ENCODE measurements at places on chromosomes 6 and 20.
A peak's percentile ranks its signal among the peaks of the same experiment; 100 is the strongest.

- DNase-seq: no peak
Measured at GRCh38 chr20:48287552-48288170, 502.4 kb upstream of the SULF2 start.

GRCh38 chr6:38192011-38192410 lies 372.5 kb downstream of the ZFAND3 start:
- no peak for DNase-seq

DNA sequence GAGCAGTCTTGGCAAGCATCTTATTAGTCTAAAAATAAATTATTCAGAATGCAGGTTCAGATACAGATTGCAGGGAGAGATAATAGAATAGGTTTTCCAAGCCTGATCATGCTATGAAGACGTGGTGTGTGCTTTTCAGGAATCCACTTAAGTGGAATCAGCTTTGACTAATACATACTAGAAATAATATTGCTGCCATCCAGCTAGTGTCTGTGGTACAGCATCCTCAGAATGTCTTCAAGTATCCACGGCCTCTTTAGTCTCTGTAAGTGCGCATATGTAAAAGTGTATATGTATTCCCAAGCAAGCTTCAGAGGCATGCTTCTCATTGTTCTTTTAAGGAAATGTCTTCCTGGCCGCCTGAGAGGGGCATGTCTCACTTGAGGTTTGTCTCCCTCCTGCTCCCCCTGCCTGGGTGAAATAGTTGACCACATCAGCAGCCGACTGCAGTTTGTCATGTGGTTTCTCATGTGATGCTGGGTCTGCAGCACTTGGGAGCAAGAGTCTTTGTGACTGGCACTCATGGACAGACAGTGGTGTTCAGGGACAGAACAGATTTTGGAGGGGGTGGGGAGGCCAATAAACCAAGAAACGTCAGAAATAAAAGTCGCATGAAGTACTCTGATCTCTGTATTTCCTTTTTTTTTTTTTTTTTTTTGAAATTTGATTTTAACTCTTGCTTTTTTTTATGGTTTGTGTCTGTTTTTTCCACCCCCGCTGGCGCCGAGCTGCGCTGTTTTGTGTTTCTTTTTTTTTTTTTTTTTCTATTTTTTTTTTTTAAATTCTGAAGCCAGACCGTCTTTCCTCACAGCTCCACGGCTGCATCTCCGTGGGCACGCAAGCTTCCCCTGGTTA lies 150.8 kb downstream of the PRL start:
- DNase-seq: peak; percentile 10

GRCh38 chr6:138662471-138662870 lies 111.1 kb upstream of the CCDC28A start:
- no peak for DNase-seq

GRCh38 chr6:107668743-107669474 lies 155.2 kb downstream of the SCML4 start:
- peak; percentile 42 for DNase-seq

- DNase-seq: no peak
Measured at GRCh38 chr6:2166717-2167116, 78.7 kb downstream of the GMDS start.

DNA sequence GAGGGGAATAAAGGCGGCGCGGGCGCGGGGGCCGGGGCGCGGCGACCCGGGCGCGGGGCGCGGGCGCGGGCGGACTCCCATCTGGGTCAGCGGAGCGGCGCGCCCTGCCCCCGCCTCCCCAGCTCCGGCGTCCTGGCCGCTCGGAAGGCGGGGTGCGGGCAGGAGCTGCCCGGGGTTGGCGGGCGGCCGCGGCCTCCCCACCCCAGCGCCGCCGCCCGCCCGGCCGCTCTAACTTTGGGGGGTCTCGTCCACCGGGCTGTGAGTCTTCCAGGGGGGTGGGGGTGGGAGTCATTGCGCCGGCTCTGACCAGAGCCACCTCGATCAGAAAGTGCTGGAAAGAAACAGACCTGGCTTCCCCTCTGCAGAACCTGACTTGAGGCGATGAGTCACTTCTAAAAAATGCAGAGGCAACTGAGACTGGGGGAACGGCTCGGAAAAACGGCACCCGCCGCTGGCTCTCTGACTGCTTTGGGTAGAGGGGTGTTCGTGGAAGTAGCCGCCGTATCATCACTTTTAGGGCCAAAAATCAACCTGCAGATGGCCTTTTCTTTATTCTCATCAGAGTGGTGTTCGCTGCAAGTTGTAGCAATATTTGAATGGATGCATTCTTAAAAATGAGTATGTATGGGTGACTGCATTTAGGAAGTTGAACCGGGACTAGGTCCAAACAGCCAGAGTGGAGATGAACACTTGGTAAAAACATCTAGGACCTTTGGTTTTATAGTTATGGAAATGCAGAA lies 667 bp downstream of the CAP2 start:
- no peak for DNase-seq

GRCh38 chr20:15919118-15919517 lies 654.1 kb downstream of the KIF16B start:
- no peak for DNase-seq

DNA sequence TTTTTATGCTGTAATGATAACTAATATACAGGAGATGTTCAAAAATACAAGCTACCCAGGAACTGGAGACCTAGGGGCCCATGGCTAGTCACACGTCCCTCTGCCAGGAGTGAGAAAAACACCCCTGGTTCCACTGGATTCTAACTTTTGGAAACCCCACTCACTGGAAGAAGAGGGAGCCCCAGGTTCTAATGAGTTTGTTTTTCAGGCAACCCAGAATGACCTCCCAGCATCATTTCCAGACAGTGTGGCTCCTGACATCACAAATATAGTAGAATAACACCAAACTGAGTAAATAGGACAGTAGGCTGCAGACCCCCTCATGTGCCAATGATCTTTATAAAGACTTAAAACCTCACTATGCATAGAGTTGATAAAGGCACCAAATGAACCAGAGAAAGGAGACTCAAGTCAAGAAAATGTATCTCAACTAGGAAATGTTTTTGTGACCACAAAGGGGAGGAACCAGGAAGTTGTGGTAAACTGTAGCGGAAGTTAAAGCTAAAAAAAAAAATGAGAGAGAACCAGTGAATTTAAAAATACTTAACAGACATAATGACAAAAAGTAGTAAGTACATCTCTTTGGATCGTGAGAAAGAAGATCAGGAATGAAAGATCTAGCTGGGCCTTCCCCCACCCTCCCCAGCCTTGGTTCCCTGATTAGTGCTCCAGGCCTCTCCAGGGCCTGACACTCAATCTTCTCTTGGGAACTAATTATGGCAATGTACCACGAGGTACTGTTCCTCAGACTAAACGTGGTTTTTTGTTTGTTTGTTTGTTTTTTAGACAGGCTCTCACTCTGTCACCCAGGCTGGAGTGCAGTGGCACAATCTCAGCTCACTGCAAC lies 19.8 kb downstream of the HLA-E start:
- peak; percentile 40 for DNase-seq

- no peak for DNase-seq
Measured at GRCh38 chr20:36720510-36720909, 25.4 kb downstream of the NDRG3 start.

GRCh38 chr6:154438882-154439415 lies 71.5 kb downstream of the CNKSR3 start:
- DNase-seq: no peak

- no peak for DNase-seq
Measured at GRCh38 chr20:62365814-62366369, 1.2 kb downstream of the LAMA5 start.

DNA sequence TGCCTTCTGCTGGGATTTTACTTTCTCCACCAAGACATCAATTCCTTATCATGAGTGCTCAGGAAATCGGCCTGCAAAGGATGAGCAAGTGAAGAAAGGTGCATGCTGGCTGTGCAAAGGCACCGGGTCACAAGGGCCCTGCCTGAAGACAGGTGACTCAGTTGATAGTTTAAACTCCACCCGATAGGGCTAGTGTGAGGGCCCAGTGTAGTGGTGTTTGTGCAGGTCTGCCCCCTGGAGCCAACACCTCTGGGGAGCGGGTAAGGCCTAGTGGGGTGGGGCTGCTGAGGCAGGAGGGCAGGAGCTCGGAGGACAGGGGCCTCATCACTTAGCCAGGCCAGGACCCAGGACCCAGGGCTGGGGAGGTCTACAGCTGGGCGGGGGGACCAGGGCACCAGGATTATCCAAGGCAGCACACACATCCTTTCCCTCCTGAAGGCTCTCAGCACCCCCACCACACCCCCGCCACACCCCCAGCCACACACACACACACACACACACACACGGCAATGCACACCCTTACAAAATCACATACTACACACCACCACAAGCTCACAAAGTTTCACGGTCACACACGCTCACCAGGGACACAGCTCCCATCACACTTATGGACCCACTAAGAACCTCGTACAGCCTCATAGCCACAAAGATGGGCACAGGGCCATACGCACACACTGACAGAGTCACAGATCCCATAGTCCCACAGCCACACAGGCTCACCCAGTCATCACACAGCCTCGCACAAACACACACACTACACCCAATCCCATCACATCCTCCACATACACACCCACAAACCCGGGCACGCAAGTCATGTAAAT lies 75.4 kb downstream of the GRM4 start:
- DNase-seq: no peak

DNA sequence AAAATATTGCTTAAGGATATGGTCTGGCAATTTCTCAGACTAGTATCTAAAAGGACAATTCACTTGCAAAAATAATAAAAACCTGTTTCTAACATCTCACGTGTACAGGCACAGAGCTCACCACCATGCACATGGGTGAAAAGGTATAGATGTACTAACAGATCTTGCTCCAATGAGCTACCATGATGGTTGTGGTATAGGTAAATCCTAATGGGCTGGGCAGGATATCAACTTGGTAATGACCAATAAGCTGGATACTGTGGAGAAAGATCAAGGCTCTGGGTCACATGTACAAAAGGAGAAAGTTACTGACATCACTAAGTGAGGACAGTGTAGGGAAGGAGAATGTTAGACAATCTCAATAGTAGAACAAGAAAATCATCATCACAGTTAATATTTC lies 111.0 kb upstream of the NUP153 start:
- no peak for DNase-seq

GRCh38 chr20:49597825-49598395 lies 30.0 kb upstream of the PTGIS start:
- DNase-seq: no peak

- DNase-seq: no peak
Measured at GRCh38 chr6:27631609-27631916, 158.7 kb upstream of the ZNF184 start.

GRCh38 chr20:57654998-57655808 lies 35.0 kb upstream of the ZBP1 start:
- no peak for DNase-seq
